ENCODE measurements at places on chromosomes 5 and 9.

DNA sequence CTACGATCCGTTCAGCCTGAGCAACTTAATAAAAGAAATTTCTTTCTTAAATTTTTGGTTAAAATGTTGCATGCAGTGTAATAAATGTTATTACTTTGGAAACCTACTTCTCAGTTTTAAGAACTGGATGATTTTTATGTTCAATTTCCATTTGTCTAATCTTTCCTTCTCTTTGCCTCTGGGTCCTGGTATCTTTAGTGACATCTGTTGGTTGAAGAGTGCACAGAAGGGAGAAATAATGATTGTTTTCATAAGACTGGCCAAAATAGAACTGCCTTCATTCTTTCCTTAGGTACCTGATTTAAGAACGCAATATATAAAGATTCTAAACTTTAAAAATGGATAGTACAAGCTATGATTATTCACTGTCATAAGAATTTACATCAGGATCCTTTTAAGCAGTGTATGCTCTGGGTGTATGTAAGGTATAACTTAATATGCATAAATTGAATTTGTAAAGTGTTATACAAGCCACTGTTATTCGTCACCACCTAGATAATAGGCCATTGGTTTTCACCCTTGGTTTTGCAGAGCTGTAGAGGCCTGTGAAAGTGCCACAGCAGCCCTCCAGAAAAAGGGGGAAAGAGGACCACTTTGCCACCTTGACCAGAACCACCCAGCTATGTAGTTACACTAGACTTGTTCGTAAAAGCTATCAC, 82.8 kb upstream of the TLX3 start:
- no peak for DNase-seq

DNA sequence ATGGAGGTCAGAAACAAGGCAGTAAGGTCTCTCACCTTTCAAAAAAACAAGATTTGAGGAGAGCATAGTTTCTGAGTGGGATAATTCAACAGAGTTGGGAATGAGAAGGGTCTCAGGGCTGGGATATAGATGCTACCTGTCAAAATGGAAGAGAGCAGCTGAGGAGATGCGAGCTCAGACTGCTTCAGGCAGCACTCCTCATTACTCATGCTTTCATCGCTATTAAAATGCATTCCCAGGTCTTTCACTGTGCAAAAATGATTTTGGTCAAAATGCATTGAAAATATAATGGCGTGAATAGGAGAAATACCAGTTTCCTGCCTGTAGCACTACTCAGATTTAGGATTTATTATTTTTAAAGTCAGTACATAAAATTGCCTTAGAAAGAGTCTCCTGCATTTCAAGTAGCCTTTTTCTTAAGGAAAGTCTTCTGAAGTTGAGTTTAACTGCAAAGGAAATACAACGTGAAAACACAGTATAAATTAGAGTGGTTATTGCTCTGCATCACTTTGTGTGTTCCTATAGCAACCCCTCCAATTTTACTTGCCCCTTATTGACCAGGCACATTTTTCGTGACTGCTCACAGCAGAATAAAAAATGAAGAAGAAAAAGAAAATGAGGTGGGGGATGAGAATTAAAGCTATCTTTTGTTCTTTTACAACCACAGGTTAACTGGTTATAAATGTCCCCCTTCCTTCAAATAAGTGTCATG, 724.8 kb upstream of the SEMA6A start:
- DNase-seq, result no peak

DNA sequence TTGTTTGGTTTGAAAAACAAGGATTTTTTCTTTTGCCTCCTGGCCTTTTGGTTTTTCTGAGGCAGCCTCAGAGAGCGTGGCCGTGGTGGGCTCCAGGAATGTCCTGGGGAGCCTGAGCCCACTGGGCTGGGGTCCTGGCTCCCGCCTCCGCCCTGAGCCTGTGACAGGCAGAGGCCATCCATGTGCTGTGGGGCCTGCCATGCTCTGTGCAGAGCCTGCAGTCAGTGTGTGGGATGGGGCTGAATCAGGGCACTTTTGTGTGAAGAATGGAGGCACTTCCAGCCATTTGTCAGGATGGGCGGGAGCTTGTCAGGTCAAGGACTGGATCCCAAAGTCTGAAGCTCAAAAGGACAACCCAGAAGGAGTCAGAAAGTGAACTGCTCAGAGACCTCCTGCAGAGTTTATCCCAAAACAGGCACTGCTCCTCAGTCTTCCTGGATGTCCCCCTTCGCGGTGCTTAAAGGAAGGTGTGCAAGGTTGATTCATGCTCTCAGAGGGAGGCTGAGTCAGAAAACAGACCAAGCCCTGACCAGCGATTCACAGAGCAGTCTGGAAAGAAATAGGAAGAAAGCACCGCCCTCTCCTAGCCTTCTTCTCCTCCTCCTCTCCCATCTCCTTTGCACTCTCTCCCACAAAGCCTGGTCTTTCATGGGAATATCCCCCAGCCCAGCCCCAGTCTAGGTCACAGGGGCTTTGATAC, 53.2 kb downstream of the MVB12B start:
- DNase-seq, result peak; percentile 25

DNA sequence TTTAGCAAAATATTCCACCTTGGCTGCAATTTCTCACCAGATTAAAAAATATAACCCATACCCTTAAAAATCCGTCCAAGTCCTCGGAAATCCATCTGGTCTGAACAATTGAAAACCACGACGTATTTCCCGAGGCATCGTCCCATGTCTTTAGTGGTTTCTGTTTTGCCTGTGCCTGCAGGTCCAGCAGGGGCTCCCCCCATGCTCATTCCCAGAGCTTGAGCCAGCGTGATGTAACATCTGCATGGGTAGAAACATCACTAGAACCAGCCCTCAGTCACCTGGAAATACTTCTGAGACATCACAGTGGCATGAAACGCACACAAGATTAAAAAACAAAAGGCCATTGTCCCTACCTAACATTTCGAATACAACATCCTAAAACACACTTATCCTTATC, 114.0 kb downstream of the DNAH5 start:
- DNase-seq, result peak; percentile 29

DNA sequence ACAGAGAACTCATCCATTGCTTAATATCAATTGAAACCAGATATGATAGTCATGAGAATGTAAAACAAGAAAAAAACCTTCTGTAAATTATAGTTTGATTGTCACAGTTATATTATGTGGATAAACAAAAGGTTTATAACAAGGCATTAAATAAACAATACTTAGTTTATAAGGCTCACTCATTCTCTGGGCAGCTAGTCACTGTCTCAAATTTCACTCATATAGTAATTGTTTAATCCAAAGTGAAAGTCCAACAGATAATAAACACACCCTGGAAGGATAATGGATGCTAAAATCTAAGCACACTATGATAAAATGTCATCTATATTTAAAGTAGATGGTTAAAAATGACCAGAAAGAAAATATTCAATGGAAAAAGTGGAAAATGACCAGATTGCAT, 30.8 kb upstream of the SLC12A2 start:
- no peak for DNase-seq

GRCh38 chr9:76464706-76465105, 5.7 kb downstream of the GCNT1 start:
- DNase-seq, result no peak

All from urothelium cell line (cell line).